Right cardiac atrium (tissue), 5 donors: ENCODE measurements at places on chromosomes 3 and 15. TPM values are rescaled to one million over a fixed set of nuclear protein-coding genes. Genes with fewer than 3 reads are reported as not detected.

RTP1 gene
- total RNA-seq, result not detected

DNA sequence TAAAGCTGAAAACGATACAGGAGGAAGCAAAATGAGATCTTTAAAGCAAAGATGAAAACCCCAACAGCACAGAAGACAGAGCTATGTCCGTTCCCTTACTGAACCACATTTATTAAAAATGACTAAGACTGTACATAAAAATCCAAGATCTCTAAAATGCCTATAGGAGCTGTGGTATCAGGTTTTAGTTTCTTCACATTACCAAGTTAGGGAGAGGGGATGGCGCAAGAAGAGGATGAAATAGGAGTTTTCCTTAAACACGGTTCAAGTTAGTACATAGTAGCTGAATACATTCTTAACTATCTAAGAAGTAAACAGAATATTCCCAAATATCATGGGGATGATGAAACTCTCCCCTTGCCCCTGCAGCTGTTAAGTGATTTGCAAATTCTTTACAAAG, 6.3 kb downstream of the EOMES start:
- no peak for DNase-seq

ACSBG1 gene
- not detected for total RNA-seq

DNA sequence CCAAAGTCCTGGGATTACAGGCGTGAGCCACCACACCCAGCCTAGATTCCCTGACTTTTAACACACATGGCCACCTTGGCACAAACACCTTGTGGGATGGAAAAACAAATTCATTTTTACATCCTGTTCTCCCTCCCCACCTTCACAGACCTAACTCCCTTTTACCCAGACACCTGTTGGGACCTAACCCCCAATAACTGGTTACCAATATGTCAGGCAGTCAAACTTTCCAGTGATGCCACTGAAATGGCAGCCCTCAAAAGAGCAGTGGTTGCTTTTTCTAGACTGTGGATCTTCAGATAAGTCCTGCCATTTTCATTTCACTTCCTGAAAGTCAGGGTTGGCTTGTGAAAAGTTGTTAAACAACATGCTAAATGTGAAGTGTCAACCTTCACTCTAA, 34.9 kb downstream of the SIN3A start:
- no peak for DNase-seq

DNA sequence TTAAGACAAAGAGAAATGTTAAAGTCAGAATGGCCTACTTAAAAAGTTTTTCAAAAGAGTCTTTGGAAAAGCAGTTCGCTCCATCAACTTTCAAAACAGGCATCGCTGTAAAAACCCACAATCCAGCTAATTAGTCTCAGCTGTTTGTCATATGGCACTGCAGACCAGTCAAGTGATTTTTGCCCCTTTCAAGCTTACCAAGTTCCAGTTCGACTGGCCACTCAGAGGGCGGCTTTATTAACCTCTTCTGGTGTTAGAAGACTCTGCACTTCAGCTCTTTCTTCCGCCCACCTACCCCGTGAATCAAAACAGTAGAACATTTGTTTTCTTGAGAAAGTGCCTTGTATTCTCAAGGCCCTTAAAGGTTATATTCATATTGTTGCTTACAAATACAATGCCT, 19.3 kb downstream of the RAB27A start:
- no peak for DNase-seq

DNA sequence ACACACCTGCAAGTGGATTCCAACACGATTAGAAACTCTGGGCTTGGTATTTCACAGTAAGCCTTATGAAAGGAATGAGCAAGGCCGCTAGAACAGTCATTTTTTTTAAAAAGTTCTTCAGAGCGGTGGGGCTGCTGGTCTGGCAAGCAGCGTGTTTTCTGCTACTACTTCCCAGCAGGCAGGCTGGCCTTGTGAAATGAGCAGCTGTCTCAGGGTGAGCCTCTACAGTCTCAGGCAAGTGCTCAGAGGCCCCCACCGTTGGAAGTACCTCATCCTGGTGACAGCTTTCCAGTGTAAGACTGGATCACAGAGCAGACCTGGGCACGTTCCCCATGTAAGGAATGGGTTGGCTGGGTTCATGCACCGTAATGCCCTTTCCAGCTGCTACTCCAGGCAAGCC, 119.2 kb downstream of the LRIG1 start:
- no peak for DNase-seq

SEC11A gene
- 86.2 TPM for total RNA-seq

- no peak for DNase-seq
Observed at GRCh38 chr15:48833526-48834239, 22.8 kb upstream of the CEP152 start.

MYRIP gene
- 12.1 TPM for total RNA-seq

DNA sequence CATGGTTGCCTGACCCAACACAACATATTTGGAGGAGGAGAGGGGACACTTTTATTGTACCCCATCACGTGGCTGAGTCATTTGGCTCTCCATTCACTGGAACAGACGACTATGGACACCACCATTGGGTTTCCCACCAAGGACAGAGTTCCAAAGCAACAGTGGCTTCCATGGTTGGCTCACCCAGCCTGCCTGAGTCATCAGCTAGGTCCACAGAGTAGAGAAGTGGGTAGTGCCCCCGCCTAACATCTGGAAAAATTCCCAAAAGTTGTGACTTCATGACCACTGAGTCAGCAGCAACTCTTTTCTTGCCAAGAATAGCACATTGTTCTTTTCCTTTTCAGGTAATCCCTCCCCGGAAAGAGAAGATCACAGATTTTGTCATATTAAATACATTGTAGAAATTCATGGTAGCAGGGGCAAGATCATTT, 3.0 kb upstream of the PPP1R2 start:
- no peak for DNase-seq

GOLGA6B gene
- total RNA-seq, result not detected

- peak; percentile 43 for DNase-seq
Observed at GRCh38 chr3:123421353-123422174, 27.3 kb downstream of the ADCY5 start.

KCNAB1 gene
- 2.0 TPM for total RNA-seq

TM4SF18 gene
- total RNA-seq, result 2.9 TPM

GRCh38 chr3:179029096-179029495, 42.5 kb downstream of the ZMAT3 start:
- DNase-seq, result no peak

TMCO5A gene
- not detected for total RNA-seq

CHST2 gene
- 2.7 TPM for total RNA-seq

- no peak for DNase-seq
Observed at GRCh38 chr3:43505351-43505750, 116.5 kb downstream of the ANO10 start.

SEMA6D gene
- 20.7 TPM for total RNA-seq

UPK1B gene
- 0.15 TPM for total RNA-seq

DNA sequence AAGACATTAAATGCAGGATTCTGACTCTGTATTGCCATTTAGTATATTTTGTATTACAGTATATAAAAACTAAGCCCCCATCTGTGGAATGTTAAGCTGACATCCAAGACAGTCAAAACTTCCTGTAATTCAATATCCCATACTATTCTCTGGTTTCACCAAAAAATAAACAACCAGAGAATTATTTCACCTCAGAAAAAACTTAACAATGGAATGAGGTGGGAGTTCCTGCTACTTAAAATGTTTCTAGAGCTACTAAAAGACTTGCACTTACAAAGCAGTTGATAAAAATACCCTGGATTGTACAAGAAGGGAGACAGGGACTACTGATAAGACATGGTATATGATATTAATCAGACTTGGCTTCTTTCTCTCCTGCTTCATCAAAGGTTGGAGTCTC, 8.3 kb downstream of the ARL13B start:
- no peak for DNase-seq

GRCh38 chr3:97793420-97794019, 28.3 kb upstream of the CRYBG3 start:
- DNase-seq, result no peak

GRCh38 chr3:77320514-77320913, 280.6 kb downstream of the ROBO2 start:
- no peak for DNase-seq

PLXNA1 gene
- total RNA-seq, result 17.8 TPM

C3orf49 gene
- total RNA-seq, result not detected

GRCh38 chr3:48446043-48446424, 503 bp upstream of the ATRIP start:
- no peak for DNase-seq

DNA sequence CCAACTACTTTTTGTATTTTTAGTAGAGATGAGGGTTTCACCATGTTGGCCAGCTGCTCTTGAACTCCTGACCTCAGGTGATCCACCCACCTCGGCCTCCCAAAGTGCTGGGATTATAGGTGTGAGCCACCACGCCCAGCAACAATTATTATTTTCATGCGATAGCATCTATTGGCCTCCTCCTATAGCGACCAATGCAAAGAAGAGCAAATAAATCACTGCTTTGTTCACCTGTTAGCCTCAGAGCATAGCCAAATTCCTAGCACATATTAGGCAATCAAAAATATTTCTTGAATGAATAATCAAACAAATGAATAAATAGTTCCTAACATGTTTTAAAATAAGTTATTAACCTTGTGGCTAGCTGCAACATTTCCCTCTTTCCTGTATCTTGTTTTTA, 36.8 kb upstream of the TNFSF10 start:
- no peak for DNase-seq

DNA sequence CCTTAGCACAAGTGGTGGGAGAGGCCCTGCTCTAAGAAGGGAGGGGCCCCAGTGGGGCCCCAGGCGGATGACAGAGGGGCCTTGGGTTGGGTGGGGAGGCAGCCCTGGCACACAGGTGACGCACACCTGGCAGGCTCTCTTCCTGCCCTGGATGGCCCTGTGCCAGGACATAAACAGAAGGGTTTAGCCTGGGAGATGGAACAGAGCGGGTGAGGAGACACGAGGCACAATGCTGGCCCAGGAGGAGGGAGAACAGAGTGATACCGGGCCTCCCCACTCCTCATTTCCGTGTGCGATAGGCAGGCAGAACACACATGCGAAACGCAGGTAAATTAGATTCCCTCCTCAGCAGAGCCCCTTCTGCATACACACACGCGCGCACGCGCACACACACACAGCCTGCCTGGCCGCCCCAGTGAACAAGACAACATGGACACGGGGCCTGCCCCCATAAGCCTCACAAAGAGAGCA, 39.8 kb downstream of the IDH2 start:
- peak; percentile 53 for DNase-seq

DNA sequence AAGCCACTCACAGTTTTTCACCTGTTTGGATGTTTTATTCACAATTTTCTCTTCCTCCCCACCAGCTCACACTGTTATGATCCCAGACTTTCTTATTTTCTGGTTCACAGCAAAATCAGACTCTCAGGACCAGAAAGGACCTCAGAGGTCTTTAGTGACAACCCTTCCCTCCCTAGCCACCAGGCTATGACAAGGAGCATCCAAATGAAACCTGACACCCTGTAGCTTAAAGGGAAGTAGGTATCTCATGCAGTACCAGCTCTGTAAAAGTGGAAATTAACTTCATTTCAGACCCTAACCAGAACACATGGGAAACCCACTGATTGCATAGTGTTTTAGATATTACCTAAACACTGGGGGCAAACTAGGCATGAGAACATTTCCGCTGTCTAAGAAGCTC, 45.3 kb downstream of the ATP13A5 start:
- no peak for DNase-seq

GRCh38 chr3:76083992-76084391, 298.6 kb upstream of the ZNF717 start:
- DNase-seq, result no peak

- no peak for DNase-seq
Observed at GRCh38 chr3:183018421-183019192, 38.3 kb upstream of the DCUN1D1 start.

TGM4 gene
- total RNA-seq, result not detected

SEMA3G gene
- total RNA-seq, result 8.8 TPM

- DNase-seq, result no peak
Observed at GRCh38 chr3:53713626-53714025, 132.6 kb downstream of the CHDH start.

GRCh38 chr15:71345186-71345585, 229.9 kb downstream of the THSD4 start:
- DNase-seq, result no peak

GLDN gene
- total RNA-seq, result 6.7 TPM

BNC1 gene
- total RNA-seq, result 2.1 TPM

ECE2 gene
- total RNA-seq, result 4.8 TPM

WDR93 gene
- total RNA-seq, result not detected

- no peak for DNase-seq
Observed at GRCh38 chr15:86373147-86373546, 293.5 kb downstream of the AGBL1 start.

DNA sequence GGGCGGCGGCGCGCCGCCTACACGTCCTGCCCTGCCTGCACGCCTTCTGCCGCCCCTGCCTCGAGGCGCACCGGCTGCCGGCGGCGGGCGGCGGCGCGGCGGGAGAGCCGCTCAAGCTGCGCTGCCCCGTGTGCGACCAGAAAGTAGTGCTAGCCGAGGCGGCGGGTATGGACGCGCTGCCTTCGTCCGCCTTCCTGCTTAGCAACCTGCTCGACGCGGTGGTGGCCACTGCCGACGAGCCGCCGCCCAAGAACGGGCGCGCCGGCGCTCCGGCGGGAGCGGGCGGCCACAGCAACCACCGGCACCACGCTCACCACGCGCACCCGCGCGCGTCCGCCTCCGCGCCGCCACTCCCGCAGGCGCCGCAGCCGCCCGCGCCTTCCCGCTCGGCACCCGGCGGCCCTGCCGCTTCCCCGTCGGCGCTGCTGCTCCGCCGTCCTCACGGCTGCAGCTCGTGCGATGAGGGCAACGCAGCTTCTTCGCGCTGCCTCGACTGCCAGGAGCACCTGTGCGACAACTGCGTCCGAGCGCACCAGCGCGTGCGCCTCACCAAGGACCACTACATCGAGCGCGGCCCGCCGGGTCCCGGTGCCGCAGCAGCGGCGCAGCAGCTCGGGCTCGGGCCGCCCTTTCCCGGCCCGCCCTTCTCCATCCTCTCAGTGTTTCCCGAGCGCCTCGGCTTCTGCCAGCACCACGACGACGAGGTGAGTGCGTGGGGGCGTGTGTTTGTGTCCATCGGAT, 602 bp downstream of the TRIM71 start:
- no peak for DNase-seq

GRCh38 chr3:95738045-95738444, 1076.3 kb upstream of the EPHA6 start:
- no peak for DNase-seq

DNA sequence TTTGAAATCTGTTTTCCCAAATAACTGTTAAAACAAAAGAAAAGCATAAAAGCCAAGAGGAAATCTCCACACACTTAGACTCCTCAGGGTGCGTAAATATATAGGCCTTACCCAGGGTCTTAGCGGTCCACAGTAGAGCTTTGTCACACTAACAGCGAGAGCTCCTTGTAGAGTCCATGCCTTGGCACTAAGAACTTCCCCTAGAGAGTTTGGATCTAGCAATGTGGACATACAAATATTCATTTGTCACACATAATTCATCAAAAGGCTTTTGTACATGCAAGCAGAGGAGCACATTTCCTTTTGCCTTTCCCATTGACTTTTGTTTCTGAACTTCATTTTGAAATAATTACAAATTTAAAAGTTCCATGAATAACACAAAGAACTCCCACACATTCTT, 11.0 kb upstream of the SLMAP start:
- no peak for DNase-seq

DNA sequence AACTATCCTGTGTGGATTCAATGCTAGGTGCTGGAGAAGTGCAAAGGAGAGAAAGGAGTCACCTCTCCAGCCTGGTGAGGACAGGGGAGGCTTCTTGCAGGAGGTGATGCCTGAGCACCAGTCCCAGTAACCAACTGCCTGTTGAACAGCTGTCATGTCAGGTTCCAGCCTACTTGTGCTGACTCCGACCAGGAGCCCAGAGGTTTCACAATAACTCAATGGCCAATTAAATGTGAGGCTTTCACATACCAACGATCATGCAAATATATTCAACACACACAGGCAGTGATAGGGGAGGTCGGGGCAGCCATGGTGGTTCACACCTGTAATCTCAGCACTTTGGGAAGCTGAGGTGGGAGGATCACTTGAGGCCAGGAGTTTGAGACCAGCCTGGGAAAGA, 7.7 kb downstream of the SORD start:
- no peak for DNase-seq

- DNase-seq, result no peak
Observed at GRCh38 chr15:31930967-31931366, 99.3 kb upstream of the CHRNA7 start.
